Activated T-cell treated with anti-CD3 and anti-CD28 coated beads for 48 hours (primary cell): ENCODE measurements at places on chromosomes 2 and 18.

GRCh38 chr2:18950361-18950851 is 361.0 kb upstream of the NT5C1B start:
- no peak for DNase-seq

DNA sequence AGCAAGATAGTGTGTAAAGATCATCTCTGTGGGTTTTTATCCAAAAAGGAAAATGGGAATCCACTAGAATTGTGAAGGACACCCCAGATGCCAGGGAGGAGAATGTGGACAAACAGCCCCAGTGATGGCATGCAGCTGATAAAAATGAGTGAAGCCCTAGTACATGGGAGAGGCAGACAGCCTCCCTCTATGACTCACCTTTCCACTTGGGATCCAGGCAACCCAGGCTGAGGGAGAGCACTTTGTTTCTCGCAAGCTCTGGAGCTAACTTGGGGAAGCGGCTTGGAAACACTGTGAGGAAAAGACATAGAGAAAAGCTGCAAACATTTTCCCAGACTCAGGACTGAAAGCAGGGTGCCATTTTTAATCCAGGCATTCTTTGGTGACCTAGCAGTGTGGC is 5.3 kb upstream of the FLACC1 start:
- DNase-seq: no peak

DNA sequence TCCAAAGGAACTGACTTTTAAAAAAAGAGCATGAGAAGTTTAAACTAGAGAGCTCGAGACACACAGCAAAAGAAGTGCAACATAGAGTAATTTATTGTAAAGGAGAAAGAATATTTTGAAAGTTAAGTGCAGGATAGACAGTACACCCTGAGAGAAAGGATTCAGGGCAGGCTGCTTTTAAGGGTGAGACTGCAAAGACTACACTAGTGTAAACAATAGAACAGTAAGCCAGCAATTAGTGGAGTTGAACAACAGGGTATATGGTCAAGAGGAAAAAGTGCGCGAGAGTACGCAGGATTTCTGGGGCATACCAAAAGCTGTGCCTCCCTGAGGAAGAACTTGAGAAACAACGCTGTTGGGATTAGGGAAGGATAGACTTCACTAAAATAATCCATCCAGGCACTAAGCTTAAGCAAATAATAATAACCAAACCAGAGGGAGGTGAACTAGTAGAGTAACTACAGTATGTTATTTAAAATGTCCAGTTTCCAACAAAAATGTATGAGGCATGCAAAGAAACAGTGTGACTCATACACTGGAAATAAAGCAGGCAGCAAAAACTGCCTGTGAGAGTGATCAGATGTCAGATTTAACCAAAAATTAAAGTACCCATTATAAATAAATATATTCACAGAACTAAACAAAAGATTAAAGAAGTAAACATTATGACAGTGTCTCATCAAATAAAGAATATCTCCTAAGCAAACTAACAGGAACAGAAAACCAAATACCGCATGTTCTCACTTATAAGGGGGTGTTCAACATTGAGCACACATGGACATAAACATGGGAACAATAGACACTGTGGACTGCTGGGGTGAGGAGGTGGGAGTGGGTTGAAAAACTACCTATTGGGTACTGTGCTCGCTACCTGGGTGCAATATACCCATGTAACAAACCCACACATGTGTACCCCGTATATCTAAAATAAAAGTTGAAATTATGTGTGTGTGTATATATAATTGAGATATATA is 40.5 kb upstream of the EMILIN2 start:
- DNase-seq: no peak

GRCh38 chr2:10493634-10494281 is 45.6 kb upstream of the ODC1 start:
- peak; percentile 76 for DNase-seq

- DNase-seq: no peak
These were observed 3.8 kb downstream of the GALNT14 start for GRCh38 chr2:31134480-31134879.

GRCh38 chr2:189624648-189625355 is 36.5 kb upstream of the ASNSD1 start:
- no peak for DNase-seq

DNA sequence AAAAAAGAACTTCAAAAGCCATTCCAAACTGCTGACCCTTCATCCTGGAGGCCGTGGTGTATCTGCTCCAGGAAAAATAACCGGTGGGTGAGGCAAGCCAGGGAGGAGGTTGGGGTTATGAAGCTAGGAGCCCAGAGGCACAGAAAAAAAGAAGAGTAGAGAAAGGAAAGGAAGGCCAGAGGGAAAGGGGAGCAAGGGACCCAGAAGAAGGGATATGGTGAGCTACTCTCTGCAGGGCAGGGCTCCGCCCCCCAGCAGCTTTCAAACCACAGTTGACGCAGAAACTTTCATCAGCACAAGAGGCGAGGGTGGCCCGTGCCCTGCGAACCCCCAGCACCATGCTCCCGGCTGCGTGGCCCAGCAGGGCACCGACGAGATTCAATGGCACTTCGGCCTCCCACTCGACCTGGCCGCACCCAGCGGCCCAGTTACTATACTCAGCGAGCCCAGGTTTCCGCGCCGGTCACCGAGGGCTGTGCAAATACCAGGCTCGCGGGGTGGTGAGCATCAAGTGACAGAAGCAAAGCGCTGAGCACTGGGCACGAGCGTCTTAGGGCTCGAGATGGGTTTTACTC is 665 bp downstream of the MCM6 start:
- DNase-seq: peak; percentile 74

DNA sequence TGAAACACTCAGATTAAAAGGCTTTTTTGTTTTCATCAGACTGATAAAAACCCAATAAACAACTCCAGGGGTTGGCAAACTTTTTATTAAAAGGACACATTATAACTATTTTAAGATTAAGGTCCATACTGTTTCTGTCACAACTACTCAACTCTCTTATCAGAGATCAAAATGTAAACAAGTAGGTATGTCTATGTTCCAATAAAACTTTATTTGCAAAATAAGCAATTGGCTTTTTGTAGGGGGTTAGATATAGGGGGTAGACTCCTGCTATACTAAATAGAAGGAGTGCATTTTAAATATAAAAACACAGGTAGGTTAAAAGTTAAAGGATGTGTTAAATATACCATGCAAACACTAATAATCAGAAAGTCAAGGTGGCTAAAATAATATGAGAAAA is 174.0 kb downstream of the MBD5 start:
- no peak for DNase-seq

- no peak for DNase-seq
These were observed 8.3 kb upstream of the CTIF start for GRCh38 chr18:48530399-48531081.

DNA sequence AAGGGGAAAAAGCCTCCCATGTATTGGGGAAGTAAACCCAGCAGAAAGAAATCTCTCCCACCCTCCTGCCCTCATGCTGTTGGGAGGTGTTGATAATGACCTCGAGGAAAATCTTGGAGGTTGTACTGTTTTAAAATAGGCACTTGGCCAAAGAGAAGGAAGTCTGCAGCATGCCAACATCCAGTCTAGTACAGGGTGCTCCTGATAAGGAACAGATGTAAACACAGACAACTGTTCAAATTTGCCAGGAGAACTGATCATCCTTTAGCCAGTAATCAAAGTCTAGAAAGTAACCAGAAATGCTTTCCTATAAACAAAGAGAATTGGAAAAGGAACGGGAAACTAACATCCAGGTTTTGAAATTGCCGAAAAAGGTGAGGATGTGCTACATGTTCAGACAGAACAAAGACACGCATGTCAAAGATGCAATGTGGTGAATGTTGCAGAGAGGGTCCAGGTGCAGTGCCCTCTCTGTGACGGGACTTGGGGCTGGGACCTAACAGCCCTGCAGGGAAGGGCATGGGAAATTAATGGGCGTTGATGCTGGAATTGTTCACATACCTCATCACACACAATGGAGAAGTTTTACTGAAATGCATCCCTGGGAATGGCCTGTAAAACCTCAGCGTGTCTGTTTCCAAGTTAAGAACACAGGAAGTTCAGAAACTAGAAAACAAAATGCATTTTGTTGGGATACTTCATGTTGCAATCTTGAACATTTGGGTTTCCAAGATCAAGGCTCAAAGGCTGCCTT is 125.7 kb upstream of the RND3 start:
- DNase-seq: no peak

GRCh38 chr18:10242936-10243680 is 211.3 kb upstream of the APCDD1 start:
- no peak for DNase-seq

DNA sequence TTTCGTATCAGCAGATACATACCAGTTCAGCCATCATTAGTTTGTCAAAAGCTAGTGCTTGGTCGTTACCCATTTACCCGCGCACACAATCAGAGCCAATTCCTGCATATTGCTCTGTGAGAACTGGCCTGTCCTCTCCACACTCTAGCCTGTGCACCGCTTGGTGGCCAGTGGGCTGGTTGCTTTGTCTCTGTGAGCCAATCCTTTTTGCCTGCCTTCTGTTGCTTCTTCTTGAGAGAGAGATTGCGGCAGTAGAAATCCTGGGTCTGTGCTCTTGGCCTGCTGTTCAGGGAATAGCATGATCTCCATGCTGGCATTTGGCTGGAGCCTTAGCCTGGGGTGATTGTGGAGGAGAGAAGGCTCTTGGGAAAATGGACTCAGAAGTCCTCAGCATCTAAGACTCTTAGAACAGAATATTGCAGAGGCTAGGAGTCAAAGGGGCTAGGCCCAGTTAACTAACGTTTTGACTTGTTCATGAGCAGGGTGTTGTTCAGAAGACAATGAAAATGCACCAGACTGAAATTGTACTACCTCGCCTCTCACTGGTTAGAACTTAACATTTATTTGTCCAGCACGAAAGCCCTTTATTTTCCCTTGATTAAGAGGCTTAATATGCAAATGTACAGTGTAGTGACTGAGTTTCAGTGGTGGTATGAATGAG is 37.1 kb downstream of the MAP4K4 start:
- DNase-seq: no peak

DNA sequence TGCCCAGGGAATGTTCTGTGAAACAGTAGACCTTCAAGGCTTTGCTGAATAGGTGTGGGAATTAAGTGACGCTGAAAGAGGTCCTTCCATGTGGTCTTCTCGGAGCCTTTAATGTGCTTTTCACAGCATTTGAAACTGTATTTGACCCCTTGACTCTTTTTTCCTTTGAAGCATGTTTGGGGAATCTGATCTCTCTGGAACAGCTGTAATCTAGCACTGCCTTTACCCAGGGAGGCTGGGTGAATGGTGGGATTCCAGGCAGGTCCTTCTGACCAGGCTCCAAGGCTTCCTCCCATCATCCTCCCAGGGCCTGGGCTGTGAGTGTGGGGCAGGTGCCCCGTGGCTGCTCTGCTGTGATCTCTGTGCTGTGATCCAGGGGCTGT is 4.2 kb downstream of the ZAP70 start:
- DNase-seq: no peak

GRCh38 chr2:19649142-19649541 is 252.6 kb downstream of the TTC32 start:
- DNase-seq: no peak

- DNase-seq: no peak
These were observed 24.1 kb upstream of the APOB start for GRCh38 chr2:21067859-21068537.

- DNase-seq: no peak
These were observed 42.6 kb downstream of the PXDN start for GRCh38 chr2:1701556-1702185.

DNA sequence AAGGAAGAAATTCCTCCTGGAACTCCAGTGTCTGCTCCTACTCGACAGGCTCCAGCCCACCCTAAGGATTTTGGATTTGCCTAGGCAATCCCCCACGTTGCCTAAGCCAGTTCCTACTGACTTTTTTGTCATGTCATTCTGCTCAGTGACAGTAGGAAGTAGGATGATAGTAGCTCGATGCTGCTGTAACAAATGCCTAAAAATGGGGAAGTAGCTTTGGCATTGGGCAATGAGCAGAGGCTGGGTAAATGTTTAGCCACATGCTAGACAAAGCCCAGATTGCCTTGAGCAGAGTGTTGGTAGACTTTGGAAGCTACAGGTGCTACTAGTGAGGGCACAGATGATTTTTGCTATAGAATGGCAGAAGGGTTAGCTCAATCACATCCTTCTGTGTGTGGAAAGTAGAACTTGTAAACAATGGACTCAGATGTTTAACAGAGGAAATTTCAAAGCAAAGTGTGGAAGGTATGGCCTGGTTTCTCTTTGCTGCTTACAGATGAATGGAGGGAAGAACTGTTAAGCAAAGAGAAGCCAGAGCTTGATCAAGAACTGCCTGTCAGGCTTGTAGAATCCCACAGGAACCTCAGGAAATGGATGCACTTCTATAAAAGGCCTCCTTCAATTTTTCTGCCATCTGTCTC is 154.8 kb downstream of the RNF144A start:
- DNase-seq: no peak

GRCh38 chr2:7800031-7800430 is 881.8 kb upstream of the ID2 start:
- no peak for DNase-seq

- DNase-seq: peak; percentile 46
These were observed 620 bp upstream of the GALNT1 start for GRCh38 chr18:35580701-35581539.

DNA sequence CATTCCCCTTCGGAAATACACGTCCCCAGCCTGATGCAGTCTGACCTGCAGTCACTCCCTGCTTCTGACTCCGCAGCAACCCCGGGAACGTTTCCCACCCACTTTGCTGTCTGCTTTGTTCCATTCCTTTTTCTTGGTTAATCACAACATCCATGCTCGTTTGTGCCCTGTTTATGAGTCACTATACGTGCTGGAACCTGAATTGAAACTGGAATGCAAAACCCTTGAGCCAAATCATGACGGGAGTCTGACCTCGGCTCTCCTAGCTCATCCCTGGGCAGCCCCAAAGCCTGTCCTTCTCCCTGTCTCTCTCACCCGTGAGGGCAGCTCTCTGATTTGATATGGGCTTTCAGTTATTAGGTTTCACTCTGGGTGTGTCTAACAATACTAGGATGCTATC is 57.1 kb upstream of the RNF152 start:
- no peak for DNase-seq

DNA sequence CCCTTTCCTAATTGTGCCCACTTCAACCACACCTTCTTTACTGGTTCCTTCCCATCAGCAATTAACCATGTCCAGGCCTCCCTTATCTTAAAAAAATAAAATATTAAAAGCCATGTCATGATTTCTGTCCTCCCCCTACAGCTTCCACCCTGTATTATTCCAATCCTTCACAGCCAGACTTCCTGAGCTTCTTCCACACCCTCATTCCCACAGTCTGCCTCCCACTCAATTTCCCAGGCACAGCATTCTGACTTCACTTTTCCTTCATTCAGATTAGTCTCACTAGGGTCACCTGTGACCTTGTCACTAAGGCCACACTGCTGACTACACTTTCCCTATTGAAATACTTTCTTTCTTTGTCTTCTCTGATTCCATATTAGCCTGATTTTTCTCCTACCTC is 159.4 kb downstream of the DIS3L2 start:
- DNase-seq: no peak

- DNase-seq: no peak
These were observed 189.6 kb downstream of the DSC3 start for GRCh38 chr18:30852980-30853379.

GRCh38 chr2:119958670-119959268 is 54.1 kb upstream of the EPB41L5 start:
- DNase-seq: no peak

- DNase-seq: no peak
These were observed at the start of gene GKN1 for GRCh38 chr2:68974251-68974650. Gene GKN1 (plus strand): TSS chr2:68974636. CDS start chr2:68974678, 42 bp downstream.

GRCh38 chr2:201158111-201158929 is 24.6 kb upstream of the CASP10 start:
- no peak for DNase-seq

GRCh38 chr2:23106242-23106785 is 278.7 kb upstream of the KLHL29 start:
- no peak for DNase-seq
